ENCODE measurements at places on chromosomes 12 and 14.
A peak's percentile ranks its signal among the peaks of the same experiment; 100 is the strongest.

DNA sequence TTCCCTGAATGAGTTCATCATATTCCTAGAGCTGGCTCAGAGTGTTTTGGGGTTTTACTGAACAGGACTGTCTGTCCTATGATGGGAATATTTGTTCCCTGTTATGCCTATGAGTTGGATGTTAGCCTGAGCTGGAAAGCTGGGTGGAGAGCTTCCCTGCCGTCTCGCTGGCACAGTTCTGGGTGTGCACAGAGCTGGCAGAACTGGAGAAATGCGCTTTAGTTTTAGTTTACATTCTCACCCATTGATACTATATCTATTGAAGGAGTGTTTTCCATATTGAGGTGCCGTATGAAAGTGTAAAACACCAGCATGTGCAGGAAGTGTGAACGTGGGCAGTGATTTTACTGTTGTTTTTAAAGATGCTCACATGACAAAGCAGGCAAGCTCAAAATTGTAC is 462.3 kb downstream of the EGLN3 start:
- DNase-seq: no peak

DNA sequence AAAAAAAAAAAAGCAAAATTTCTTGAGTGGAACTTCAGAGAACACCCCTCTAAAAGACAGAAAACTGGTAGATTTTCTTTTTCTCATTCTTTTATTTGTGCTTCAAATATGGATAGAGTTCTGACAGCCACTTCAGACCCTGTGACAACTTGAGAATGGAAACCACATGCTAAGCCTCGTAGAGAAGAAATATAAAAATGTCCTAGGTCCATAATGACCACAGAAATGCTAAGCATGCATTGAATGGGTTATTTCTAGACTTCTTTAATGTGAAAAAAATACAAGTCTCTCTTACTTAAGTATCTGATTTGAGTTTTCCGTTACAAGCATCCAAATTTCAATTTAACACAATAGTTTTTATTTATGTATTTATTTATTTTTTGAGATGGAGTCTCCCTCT is 28.3 kb upstream of the DIO2 start:
- DNase-seq: no peak

GRCh38 chr14:90533591-90534021 is 136.8 kb downstream of the CALM1 start:
- DNase-seq: peak; percentile 24

GRCh38 chr14:59161561-59162175 is 26.8 kb upstream of the DAAM1 start:
- DNase-seq: no peak

DNA sequence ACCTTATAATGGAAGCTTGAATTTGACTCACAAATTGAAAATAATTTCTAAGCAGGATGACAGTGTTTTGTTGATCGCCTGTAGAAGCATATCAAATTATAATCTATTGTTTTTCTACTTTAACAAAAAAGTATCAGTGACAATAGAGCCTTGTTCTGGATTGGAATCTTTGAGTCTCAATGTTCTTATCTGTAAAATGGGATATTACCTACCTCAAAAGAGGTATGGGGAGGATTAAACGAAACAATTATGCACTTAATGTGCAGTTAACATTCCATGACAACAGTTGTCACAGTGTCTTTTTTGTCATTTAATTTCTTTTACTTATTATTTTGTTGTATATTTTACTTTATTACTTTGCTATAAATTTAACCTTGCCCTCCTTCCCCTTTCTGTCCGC is 1.1 kb downstream of the RTRAF start:
- DNase-seq: no peak

DNA sequence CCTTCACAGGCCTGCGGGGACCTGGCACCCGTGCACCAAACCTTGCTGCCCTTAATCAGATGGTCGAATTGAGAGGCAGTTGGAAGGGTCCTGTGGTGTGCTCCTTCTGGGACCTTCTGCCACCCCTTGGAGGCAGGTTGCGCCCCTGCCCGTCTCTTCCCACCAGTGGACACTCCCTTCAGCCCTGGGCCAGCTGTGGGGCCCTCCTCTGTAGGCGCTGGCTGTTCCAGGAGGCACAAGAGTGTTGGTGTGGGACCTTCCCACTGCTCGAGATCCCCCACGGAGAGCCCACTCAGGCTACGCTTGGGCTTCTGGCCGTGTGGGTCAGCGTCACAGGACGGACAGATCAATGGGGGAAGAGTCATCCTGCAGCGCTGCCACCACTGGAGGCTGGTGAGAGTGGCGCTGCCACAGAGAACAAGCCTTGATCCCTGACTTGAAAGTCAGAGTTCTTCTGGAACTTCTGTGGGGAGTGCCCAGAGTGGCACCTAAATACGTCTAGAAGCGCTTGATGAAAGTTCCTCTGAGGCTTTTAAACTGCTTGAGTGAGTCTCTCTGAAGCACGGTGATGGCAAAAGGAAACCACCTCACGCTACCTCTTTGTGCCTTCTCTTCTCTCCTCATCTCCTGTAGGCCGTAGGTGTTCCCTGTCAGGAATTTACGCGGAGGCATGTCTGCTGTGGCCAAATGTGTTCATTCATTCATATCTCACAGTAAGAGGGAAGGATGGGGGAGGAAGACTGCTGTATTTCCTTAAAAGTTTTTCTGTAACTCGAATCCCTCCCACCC is 48.3 kb downstream of the TRAF3 start:
- DNase-seq: no peak

- no peak for DNase-seq
Measured at GRCh38 chr12:25977047-25977446, 18.6 kb downstream of the RASSF8 start.

GRCh38 chr14:53148671-53149070 is 4.5 kb downstream of the DDHD1 start:
- no peak for DNase-seq

GRCh38 chr14:69034612-69035262 is 55.6 kb upstream of the ACTN1 start:
- no peak for DNase-seq

- no peak for DNase-seq
Measured at GRCh38 chr14:69755296-69755695, 11.6 kb upstream of the SRSF5 start.

DNA sequence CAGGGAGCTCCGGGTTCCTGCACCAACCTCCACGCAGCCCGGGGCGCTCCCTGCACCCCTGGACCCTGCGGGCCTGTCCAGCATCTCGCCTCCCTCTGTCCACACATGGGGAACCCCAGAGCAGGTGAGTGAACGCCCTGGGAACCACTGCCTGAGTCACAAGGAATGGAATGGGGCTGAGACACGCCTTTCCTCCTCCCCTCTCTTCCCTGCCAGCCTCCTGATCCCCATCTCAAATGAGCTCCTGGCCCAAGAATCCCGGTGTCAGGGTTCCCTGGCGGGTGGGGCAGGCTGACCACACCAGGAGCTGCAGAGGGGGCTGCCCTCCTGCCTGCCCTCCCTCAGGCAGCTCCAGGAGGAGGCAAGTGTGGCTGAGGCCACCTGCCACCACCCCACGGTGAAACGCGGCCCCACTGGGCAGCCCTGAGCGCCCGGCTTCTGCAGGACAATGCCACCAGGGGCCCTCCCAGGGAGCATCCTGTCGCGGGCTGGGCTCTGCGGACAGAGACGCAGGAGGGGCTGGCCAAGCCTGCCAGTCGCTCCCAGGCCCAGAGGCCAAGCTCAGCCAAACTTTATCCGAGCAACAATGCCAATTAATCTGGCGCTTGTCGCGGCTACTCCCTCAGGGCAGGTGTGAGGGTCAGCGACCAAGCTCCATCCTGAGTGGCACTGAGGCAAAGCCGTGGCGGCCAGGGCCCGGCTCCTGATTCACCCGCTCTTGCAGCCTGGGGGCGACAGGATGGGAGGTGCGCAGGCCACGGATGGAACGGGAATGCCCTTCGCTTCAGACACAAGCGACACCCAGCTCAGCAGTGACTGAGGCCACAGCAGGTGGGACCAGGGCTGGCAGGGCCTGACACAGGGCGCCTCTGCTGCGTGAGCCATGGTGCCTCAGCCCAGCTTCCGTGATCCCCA is 44.3 kb downstream of the GALNT9 start:
- no peak for DNase-seq

DNA sequence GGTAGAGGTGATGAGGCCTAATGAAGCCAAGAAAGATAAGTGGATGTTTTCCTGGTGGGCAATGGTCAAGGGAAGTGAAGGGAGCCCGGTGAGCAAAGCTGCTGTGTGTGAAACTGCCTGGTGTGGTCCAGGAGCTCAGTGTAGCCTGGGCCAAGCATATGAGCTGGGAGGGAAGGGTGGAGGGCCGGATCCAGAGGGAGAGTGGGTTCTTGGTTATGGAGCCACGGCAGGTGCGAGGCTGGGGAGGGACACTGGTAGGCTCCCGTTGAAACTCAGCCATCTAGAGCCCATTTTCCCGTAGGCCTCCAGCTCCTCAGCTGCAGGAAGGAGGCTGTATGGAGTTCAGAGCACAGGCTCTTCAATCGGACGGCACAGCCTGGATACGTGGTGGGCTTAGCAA is 10.2 kb upstream of the CLMN start:
- no peak for DNase-seq

DNA sequence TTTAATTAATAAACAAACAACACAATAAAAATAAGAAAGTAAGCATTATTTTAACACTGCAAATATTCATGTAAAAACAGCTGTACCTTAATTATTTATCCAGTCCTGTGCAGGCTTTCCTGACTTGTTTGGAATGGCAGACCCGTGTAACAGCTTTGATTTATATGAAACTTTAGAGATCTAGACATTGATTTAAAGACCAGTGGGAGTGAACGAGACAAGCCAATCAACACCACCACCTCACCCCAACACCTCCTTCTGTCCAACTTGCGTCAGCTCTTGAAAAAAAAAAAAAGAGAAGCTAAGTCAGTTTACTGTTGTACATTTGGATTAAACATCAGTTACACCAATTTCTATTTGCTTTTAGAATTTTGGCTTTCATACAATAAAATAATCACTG is 22.3 kb downstream of the SLC38A4 start:
- DNase-seq: no peak

DNA sequence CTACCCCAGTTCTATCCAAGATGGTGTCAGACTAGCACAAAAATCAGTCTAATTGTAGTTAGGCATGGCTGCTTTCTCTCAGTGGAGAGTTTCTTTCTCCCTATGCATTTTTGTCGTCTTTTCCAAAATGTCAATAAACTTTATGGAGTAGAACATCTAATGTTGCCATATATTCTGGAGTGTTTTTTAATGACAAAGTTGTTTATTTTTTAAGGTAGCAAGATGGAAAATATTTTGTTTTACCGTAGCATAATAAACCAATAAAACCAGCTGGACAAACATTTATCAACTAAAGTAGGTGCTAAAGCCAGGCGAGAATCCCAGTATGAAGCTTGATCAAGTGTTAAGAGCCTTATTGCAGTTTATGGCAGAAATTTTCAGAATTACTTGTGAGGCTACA is 146.3 kb downstream of the TMTC2 start:
- no peak for DNase-seq

DNA sequence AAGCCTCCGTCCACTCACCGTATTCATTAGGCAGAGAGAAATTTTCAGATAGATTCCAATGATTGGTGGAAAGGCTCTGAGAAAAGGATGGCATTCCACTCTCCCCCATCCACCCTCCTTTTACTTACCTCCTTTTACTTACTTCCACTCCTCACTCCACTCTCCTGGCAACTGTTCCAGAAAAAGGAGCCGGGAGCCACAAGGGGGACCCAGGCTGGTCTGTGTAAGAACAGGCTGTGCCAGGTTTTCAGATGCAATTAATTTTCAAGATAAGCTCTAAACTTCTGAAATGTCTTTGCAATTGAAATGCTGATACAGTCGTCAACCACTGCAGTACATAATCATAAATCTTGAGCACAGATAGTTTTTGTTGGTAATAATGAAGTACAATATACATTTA is 248.8 kb downstream of the ANO6 start:
- no peak for DNase-seq

- DNase-seq: no peak
Measured at GRCh38 chr14:63174760-63175191, 29.5 kb upstream of the RHOJ start.

GRCh38 chr12:97292588-97292987 is 170.0 kb upstream of the RMST start:
- DNase-seq: no peak

GRCh38 chr12:46452061-46452615 is 79.6 kb upstream of the SLC38A2 start:
- DNase-seq: no peak

DNA sequence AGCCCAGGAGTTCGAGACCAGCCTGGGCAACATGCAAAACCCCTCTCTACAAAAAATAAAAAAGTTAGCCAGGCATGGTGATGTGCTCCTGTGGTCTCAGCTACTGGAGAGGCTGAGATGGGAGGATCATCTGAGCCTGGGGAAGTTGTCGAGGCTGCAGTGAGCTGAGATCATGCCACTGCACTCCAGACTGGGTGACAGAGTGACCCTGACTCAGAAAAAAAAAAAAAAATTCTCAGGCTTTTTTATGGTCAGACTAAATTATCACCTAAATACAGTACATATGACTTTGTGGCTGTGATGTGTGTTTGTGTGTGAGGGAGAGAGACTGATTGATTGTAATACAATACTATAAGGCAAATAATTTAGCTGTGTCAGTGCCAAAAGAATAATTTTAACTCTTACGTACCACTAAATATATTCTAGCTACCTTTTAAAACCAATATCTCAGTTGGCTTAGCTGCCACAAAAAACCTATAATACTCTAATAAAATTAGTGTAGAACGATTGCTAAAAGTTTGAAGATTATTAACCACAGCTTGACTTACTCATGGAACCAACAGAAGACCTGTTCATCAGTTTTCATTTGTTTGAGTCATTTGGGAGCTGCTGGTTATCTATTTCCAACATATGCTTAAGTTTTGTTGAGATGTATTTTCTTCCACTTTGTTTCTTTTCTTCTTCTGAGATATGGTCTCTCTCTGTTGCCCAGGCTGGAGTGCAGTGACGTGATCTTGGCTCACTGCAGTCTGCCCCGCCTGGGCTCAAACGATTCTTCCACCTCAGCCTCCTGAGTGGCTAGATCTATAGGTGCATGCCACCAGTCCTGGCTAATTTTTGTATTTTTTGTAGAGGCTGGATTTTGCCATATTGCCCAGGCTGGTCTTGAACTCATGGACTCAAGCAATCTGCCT is 58.0 kb downstream of the DIP2B start:
- no peak for DNase-seq
